ENCODE measurements at places on chromosomes 11 and 22.

GRCh38 chr11:44687388-44687787 is 39.4 kb upstream of the TSPAN18 start:
- DNase-seq, result no peak

GRCh38 chr11:128839081-128839480 is 28.0 kb downstream of the KCNJ1 start:
- DNase-seq, result no peak

DNA sequence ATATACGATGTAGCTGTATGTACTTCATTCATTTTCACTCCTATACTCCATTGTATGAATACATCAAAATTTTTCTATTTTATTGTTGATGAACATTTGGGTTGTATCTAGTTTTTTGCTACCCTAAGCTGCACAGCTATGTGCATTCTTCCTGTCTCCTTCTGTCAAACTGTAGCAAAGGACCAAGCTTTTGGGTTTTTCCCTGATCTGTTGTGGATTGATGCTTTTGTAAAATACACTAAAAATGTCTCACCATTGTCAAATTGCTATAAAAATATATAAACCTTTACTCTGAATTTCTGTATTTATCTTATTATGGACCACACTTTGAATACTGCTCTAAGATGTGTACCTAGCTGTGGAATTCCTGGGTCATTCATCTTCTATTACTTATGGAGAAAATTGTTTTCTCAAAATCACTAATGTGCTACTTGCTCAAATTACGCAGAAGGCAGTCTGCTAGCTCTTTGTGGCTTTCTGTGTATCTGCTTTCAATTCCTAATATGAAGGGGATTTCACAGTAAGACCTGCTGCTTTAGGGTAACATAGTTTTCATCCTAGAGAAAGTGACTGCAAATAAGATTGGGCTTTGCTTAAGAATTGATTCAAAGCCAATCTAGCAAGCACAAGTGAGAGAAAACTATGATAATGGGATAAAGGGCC is 123.4 kb downstream of the CYP2R1 start:
- no peak for DNase-seq

DNA sequence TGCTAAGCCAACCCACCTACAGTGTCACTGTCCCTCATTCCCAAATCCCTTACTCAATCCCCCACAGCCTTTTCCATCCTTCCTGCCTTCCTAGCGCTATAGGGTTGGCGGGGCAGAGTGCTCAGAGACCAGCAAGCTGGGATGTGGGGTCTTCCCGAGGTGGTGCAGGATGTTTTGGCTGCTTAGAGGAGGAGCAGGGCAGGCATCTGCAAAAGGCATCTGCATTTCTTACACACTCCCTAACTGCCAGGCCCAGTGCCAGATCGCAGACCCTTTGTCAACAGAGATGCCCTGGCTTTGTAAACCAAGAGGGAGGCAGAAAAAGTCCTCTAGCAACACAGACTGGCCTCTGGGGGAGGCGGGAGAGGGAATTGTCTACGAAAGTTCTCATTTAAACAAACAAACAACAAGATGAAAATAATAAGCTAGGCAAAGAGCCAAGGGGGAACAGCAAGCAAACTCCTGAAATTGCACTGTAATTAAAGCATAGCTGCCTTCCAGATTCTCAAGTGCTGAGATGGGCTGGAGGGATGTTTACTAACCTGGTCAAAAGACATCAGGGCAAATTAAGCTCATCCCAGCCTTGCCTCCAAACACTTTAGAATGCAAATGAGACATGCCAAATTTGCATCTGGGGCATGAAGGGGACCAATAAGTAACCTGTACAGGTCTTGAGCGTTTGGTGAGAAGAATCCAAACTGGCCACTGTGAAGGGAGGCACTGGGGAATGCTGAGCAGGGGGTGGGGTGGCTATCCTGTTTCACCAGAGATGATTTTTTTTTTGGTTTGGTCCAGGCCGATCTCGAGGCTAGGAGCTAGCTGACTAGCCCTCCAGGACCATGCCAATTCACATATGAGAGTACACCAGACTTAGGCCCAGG is 38.1 kb upstream of the ADA2 start:
- DNase-seq, result no peak

DNA sequence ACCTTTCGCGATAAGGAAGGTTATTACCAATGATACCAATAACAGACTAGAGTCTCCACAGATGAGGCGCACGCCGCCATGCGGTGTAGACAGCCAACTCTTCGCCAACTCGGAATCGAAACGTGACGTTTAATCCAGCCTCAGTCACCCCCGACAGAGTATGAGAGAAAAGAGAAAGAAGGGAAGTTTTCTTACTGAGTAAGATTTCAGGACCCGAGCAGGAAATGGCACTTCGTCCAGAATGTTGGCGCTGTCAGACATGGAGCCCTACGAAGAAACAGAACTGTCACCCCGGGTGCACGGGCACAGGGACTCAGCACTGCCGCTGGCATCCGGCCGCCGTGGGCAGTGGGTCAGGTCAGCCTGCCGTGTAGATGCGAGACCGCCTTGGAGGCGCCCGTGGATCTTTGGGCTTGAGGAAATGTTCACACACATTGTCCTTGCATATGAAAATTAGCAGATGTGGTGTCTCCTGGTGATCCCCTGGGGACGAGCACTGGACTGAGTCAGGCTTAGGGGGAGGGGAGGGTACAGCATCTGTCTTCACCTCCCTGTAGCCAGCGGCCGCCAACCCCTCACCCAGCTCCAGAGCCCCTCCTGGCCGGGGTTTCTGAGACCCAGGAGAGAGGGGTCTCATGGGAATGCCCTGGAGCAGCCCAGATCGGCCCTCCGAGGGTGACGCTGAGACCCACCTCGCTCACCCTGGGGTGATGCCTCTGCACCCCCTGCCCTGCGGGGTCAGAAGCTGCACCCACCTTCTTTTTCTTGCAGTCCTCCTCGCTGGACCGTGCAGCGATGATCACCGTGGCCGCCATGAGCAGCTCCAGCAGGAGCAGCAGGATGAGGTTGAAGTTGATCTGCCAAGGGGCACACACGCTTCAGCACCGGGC is 8.3 kb downstream of the MLC1 start:
- no peak for DNase-seq

DNA sequence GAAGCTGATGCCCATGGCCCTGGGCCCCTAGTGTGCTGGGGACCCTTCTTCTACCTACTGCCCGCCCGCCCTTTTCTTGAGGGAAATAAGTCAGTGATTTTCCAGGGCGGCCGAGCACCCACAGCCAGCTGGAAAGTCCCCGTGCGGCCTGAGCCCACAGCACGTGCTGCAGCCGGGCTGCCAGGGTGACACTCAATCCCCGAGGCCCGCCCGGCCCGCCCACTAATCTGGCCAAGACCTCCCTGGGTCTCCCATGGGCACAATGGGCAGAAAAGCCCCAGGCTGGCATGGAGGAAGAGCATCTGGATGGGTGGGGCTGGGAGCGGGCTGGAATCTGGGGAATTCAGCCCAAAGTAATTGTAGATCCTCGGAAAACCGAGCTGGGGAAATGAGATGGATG is 24.8 kb downstream of the WNT7B start:
- DNase-seq, result no peak

GRCh38 chr11:13776134-13776815 is 107.8 kb downstream of the FAR1 start:
- no peak for DNase-seq

GRCh38 chr11:134579724-134580609 is 167.9 kb upstream of the B3GAT1 start:
- no peak for DNase-seq

DNA sequence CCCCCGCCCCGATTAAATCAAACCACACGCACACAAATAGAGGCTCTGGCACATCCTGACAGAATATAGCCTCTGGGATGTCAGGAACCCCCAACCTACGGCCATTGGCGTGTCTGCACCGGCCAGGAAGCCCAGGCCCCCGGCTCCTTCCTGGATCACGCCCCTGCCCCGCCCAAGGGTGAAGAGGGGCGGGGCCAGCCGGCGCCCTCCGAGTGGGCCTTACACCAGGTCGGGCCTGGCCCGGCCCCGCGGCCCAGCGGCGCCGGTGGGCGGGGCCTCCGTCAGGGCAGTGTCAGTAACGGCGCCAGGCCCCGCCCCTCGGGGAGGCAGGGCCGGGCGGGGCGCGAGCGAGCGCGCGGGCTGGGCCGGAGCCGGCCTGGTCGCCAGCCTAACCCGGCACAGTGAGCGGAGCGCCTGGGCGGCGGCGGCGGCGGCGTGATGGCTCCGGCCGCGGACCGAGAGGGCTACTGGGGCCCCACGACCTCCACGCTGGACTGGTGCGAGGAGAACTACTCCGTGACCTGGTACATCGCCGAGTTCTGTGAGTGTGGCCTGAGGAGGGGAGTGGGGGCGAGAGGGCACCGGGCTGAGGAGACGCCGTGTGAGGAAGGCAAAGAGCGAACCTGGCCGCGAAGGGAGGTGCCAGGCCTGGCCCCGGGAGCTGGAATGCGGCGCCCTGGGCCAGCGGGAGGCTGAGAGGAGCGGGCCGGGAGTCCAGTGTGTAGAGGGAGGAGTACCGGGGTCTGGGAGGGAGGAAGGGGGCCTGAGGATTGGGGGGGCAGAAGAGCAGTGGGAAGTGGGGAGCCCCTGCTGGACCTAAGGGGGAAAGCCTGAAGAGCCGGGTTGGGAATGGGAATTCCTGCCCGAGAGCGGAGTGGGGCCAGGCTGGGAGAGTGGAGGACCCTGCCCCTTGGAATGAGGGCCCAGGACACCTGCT is at the start of gene ACER3:
Gene ACER3, plus strand, starts transcription at position 380 of the 937 bp plus-strand sequence. Its CDS starts 59 bp downstream, at position 439.
- peak; percentile 84 for DNase-seq

DNA sequence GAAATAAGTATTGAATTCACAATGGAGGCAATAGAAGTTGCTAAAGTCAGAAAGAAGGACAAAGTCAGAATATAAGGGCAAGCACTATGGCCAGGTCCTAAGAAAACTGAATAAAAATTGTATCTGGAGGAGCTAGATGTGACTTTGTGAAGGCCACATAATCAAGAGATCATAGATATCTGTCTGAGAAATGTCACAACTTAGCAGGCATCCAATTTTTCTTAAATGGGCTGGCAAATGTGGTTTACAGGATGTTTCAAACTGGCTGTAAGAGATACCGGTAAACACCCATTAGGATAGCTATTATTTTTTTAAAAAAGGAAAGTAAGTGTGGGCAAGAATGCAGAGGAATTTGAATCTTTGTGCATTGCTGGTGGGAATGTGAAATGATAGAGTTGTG is 303.1 kb upstream of the CHORDC1 start:
- DNase-seq, result no peak
